Activated T-helper 9 cell treated with anti-CD3 and anti-CD28 coated beads, Interleukin-2, amount 50 U/mL, for 16 hours (primary cell): ENCODE measurements at places on chromosomes 2 and 18.

GRCh38 chr18:48154828-48155227 lies 224.4 kb upstream of the SMAD2 start:
- DNase-seq = no peak

- DNase-seq = no peak
Measured at GRCh38 chr2:133755480-133756300, 187.4 kb upstream of the NCKAP5 start.

DNA sequence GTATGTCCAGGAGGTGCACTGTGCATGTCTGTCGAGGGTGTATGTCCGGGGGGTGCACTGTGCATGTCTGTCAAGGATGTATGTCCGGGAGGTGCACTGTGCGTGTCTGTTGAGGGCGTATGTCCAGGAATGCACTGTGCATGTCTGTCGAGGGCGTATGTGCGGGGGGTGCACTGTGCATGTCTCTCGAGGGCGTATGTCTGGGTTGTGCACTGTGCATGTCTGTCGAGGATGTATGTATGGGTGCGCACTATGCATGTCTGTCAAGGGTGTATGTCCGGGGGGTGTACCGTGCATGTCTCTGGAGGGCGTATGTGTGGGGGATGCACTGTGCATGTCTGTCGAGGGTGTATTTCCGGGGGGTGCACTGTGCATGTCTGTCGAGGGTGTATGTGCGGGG lies 249.3 kb upstream of the MYT1L start:
- no peak for DNase-seq

DNA sequence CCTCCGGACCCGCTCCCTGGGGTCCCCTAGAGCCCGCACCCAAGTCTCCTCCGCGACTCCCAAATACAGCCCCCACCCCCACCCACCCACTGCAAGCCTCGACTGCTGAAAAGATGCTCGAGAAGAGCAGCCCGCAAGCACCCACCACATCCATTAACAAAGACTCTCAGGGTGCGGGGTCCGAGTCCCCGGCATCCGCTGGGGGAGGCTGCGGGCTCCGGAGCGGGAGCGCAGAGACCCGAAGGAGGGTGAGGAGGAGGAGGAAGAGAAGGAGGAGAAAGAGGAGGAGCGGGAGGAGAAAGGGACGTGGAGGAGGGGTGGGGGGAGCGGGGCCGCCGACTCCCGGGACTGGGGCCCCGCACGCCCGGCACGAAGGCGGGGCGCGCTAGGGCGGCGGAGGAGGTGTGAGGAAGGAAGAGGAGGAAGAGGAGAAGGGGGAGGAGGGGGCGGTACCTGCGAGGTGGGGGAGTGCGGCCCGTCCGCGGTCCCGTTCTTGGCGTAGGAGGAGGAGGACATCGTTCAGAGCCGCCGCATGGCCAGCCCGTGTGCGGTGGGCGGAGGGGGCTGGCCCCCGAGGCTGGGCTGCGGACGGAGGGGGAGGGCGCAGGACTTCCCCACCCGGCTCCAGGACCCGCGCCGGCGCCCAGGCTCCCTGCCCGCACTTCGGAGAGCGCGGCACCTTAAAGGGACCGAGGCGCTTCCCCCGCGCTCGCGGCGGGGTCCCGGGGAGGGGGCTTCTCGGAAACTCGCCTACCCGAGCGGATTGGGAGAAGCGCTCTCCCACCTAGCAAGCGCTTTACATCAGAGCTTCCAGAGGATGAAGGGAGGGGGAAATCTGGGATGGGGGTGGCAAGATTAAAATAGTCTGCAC lies at the start of gene CACNB4:
Gene CACNB4 (minus strand): TSS at position 549 of the 871 bp plus-strand sequence.
- no peak for DNase-seq

DNA sequence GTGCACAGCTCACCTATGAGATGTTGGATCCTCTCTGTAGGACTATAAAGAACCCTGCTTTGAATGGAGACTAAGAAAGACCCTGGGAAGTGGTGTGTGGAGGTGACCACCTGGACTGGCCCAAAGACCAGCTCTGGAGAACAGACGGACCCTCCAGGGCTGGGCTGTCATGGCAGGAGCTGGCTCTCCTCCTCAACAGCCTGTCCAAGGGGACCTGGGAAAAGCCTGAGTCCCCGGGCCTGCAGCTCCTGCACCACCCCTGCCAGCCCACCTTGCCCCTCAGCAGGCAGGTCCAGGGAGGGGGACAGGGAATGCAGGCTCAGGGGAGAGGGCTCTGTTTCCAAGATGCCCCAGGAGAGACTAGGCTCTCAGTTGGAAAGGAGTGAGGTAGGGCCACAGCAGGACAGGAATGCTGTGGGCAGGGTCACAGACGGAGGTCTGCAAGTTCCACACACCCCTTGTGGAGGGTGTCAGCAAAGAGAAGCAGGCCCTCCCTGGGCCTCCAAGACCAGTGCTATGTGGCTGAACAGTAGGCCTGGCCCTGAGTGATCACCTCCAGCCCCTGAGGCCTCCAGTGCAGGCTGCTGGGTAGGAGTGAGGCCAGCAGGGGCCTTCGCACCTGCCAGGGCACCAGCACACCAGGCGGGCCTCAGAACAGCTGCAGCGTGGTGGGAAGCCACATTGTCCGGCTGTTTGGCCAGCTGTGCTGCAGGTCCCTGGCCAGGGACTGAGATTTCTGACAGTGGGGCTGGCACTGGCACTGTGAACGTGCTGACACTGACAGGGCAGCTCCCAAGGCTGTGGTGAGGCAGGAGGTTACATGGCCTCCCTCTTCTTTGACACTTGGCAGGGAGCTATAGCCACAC lies 86.4 kb upstream of the OTOS start:
- no peak for DNase-seq

- no peak for DNase-seq
Measured at GRCh38 chr18:61722247-61722646, 170.6 kb downstream of the RNF152 start.

GRCh38 chr2:222295368-222296062 lies 3.3 kb downstream of the PAX3 start:
- no peak for DNase-seq

- no peak for DNase-seq
Measured at GRCh38 chr2:218859988-218860831, 605 bp downstream of the WNT6 start.

- DNase-seq = no peak
Measured at GRCh38 chr2:73373344-73373743, 12.3 kb upstream of the ALMS1 start.

- DNase-seq = no peak
Measured at GRCh38 chr2:67320861-67321587, 76.1 kb upstream of the ETAA1 start.

DNA sequence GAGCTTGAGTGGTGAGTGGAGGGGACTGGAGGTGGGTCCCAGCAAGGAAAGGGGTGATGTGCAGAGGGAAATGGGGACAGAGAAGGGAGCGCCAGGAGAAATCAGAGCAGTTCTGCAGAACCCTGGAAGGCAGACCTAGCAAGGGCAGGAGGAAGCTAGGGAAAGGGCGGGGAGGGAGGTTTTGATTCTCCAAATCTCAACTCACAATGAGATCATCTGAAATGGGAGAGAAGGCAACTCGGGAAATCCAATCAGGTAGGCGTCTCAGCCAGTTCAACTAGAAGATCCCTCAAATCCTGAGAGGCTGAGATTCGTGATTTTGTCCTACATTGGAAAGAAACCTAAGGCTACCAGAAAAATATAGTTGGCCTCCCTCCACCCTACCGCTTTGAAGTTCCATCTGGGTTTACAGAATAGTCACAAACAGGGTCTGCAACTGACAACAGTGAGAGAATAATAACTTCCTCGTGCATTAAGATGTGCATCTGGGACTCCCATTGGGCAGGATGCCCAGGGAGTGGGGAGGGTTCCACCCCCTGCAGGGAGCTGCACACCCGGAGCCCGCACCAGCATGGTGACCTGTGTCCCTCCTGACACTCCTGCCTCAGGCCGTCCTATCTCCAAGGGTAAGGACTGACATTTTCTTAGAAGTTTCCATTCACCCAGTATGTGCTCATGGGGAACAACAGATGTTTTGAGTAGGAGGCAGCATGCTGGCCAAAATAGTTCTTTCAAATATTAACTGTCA lies 113.3 kb upstream of the ODC1 start:
- DNase-seq = no peak

- DNase-seq = no peak
Measured at GRCh38 chr2:218711550-218711929, 905 bp downstream of the TTLL4 start.

GRCh38 chr18:23058746-23059415 lies 76.4 kb upstream of the CABLES1 start:
- DNase-seq = no peak

- no peak for DNase-seq
Measured at GRCh38 chr2:8571301-8571791, 110.5 kb upstream of the ID2 start.

DNA sequence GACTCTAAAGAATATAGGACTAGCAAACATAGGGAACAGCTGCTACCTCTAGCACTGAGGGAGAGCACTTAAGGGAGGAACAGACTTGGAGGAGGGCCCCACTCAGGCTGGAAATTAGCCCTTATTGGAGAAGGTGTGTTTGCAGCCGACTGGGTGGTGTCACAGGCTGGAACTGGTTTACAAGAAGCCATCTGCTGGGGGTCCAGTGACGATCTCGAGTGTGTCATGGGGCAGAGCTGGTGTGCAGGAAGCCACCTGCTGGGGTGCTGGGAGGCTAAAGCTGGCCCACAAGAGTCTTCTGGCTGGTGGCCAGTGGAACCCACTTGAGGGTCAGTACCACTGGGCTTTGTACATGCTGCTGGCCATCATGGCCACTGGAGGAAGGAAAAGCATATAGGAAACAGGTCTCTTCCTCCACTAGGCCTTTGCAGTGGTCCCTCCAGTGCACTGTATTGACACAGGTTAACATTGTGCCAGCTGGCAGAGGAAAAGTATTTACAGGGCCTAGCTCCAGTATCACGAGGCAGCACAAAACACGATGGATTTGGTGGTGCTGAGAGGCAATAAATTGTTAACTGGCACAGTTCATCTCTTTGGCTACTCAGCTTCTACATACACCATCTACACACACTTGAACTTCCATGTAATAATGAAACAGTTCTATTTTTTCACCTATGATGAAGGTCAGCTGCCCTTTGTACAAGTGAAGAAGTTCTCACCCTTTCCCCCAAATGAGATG lies 43.6 kb downstream of the MAP3K20 start:
- DNase-seq = no peak

DNA sequence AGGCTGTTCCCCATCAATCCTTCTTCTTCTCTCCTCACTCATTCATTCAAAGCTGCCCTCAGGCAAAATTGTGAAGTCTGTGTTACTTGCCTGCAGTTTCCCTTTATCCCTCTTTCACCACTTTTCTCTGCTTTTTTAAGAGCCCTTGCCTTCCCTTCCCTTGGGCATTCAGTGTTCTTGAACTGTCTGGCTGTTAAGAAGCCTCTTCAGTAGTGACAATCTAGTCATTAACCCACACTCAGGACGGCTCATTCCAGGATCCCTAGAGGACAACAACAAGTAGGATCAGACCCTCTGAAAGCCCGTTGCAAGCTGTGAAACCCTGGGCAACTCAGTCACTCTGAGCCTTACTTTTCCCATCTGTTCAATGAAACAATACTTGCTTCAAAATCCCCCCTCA lies 615.7 kb downstream of the EPHA4 start:
- DNase-seq = no peak

DNA sequence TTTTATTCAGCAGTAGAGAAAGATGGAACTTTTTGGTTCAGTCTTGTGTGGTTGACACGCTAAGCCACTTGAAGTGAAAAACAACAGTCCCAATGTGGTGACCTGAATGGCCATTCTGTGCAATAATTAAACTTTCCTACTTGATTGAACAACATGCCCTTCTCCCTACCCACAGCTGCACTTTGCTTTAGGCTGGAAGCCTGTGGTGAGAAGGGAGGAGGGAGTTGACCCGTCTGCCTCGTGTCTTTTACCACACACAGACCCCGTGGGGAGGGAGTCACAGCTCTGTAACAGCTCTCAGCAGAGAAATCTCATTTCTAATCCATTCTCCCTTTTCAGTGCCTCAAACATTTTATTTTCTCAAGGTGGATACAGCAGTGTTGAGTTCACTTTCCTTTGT lies 138.2 kb upstream of the PKDCC start:
- DNase-seq = no peak

DNA sequence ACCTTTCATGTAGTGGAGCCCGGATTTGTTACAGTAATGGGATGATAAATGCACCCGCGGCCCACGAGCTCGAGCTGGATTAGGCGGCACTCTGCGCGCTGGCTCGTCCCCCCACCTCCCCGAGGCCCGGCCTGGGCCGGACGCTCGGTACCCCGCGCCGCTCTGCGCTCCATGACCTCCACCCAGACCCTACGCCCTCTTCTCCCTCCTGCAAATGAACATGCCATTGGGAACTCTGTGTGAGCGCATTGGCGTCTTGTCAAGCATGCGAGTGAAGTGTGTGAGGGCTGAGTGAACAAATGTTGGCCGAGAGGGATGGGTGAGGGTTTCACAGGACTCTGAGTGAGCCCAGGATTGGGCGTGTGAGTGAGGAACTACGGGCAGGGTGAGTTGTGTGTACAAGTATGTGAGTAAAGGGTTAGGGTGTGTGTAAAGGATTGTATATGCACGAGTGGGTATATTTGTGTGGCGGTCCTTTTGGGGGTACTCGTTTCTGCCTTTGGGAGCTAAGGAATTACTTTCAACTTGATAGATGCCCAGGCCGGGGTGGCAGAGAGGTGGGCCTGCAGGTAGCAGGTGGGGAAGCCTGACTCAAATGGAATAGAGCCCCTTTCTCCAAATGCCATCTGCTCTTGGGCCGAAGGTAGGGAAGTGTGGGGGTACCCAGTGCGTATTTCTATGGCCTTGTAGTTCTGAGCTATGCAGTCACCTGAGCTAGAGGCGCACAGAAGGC lies 2.9 kb upstream of the EN1 start:
- DNase-seq = no peak

DNA sequence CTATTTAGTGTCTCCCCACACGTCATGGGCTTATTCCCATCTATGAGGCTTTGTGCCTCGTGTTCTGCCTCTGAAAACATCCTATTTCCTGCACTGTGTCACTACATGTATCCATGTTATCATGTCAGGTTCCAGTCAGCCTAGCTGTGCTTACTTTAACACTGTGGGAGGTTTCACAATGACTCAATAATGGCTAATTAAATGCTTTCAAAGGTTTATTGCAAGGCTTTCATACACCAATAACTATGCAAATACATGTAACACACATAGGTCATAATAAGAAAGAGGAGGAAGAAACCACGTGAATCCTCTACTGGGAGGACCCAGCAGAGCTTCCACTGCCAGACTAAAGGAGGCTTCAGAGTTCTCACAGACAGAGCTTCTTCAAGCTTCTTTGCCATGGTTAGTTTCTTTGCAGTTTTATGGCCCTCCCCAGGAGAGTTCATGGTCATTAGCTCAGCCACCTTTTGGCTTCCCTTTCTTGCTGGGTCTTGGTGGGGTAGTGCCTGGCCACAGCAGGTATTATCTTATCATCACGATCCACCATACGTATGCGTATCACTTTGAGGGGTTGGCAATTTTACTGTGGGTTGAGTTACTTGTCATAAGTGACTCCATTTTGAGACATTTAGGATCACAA lies 5.1 kb upstream of the COLEC12 start:
- no peak for DNase-seq

DNA sequence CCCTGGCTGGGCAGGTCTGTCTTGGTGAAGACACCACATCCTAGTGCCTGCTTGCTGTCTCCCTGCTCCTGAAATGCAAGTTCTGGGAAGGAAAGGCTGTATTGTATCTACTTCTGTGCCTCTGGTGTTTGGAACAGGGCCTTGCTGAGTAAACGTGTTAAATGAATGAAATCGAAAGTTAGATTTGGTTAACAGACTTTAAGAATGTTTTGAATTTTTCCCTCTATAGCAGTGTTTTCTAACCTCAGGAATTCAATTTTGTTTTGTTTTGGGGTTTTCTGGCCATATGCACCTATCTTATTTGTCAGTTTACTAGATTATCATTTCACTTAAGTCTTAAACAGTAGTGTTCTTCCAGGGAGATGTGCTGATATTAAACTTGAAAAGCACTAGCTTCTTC lies 20.7 kb downstream of the FARP2 start:
- DNase-seq = no peak

GRCh38 chr2:23107327-23107941 lies 277.5 kb upstream of the KLHL29 start:
- DNase-seq = no peak
